NCI-H1436 treated with DMSO at 0.1 percent for 48 hours (cell line): ENCODE measurements at places on chromosomes 1 and 21.

DNA sequence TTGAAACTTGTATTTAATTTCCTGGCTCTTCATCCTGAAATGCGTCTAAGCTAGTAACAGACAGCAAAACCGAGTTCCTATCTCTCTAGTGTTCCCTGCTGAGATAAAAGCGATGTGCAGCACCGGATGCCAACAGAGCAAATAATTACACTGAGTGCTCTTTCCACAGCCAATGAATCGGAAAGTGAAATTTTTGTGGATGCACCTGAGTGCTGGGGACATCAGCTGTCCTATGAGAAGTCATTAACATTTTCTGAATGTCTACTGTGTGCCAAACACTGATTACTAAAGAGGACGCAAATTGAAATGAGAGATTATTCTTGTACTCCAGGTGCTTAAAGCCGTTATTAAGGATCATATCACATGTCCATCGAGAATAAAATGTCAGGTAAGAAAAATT is 278.0 kb downstream of the RGS7 start:
- no peak for DNase-seq

DNA sequence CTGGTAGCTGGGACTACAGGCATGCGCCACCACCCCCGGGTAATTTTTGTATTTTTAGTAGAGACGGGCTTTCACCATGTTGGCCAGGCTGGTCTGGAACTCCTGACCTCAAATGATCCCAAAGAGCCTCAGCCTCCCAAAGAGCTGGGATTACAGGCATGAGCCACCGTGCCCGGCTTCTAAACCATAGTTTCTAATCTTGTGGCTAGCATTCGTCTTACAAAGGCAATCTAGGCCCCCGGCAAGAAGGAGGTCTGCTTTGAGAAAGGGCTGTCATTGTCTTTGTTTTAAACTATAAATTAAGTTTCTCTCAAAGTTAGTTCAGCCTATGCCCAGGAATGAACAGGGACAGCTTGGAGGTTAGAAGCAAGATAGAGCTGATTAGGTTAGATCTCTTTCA is 10.3 kb upstream of the L1TD1 start:
- DNase-seq, result no peak

DNA sequence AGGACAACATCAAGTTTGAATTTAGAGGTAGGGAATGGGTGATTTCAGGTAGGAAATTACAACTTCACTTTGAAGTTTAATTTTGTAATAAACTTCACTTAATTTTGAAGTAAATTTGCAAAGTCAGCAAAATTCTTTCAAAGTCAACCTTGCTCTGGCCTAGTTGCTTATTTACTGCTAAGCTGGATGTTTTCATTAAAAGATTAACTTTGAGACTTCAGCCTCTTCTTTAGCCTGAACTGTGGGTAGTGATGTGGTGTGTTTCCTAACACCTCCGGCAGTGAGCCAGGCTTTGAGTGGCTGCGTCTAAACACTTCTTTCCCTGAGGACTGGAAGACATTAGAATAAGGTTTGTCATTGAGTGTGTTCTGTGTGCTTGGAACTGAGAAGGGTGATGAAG is at the start of gene HAO2:
Gene HAO2 (plus strand): TSS at position 232 of the 400 bp plus-strand sequence. CDS start 12,301 bp downstream, outside the sequence.
- no peak for DNase-seq

DNA sequence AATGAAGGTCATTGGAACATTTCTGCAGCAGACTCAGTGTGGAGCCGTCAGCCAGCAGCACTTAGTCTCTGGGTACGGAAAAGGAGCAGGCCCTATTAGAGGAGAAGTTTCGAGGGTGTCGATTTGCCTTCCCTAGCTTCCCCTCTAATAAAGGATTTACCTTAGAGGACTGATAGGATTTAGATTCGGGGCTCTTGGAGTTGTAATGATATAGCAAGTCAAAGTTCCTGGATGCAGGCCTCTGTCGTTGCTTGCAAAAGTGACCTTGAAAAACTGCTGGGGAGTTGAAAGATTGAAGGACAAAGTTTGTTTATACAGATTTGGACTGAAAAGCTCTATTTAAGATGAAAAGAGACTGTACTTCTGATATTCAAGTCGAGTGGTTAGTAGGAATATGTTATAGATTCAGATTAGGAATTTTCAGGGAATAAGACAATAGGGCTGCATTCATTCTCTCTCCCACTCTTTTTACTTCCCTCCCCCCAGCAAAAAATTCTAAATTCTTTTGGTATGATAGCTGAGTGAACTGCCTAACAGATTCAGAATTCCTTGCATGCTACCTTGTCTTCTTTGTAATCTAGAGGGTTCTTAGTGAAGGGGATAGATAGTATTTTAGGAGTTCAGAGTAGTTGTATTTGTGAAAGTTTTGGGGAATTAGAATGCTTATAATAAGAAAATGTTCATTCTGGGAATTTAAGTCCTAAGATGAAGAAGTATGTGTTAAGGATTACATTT is 19.2 kb downstream of the NFYC start:
- no peak for DNase-seq

DNA sequence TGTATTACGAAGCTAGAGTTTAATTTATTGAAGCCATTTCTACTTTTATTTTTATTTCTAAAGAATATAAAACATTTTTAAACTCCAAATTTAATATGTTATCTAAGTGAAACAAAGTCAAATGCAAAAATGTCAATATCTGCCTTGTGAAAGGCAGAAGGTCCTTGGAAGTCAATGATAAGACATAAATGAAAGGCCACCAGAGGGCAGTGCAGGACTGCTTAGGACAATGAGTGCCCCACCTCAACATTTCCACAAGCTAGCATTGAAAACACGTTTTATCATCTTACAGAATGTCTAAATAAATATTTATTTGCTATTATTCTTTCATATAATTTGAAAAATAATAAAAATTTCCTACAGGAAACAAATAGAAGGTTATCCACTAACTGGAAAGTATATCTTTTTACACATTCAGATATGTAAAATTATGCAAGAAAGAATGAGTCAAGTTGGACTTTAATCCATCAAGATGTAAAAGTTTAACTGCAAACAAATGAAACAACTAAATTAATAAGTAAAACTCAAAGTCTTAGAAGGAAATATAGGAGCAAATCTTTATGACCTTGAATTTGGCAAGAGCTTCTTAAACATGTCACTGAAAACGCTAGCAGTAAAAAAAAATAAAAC is 140.1 kb upstream of the FMN2 start:
- DNase-seq, result peak; percentile 39
